ENCODE measurements at places on chromosomes 6 and 20. TPM values are rescaled to one million over a fixed set of nuclear protein-coding genes. Genes with fewer than 3 reads are reported as not detected.

DNA sequence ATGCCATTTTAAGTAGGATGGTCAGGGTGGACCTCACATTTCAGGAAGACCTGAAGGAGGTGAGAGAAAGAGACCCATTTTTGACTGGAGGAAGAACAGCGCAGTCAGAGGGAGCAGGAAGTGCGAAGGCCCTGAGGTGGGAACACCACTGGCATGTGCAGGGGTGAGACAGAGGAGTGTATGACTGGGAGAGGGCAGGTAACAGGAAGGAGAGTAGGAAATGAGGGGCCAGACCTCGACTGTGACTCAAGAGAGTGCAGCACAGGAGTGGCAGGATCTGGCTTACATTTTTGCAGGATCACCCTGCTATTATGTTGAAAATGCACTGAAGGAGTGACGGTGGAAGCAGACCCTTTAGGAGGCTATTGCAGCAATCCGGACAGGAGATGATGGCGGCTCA lies 117.7 kb upstream of the CDYL start:
- H3K36me3 ChIP-seq, result no peaks in the 10 kb centered on the region
- H3K4me1 ChIP-seq, result peaks cover 27% of the 10 kb centered on the region
- no peak for DNase-seq
- no peak overlapping the region for H3K27ac ChIP-seq
- no peaks in the 10 kb centered on the region for H3K27me3 ChIP-seq

- DNase-seq, result no peak
- no peaks in the 10 kb centered on the region for H3K36me3 ChIP-seq
- H3K27ac ChIP-seq, result no peak overlapping the region
- peaks cover 5% of the 10 kb centered on the region for H3K4me1 ChIP-seq
Observed at GRCh38 chr6:139251045-139251690, 40.6 kb downstream of the TXLNB start.

GRCh38 chr6:121694801-121695251 lies 259.4 kb downstream of the GJA1 start:
- no peak overlapping the region for H3K4me3 ChIP-seq
- H3K36me3 ChIP-seq, result no peaks in the 10 kb centered on the region
- no peak overlapping the region for H3K27ac ChIP-seq
- peaks cover 2% of the 10 kb centered on the region for H3K27me3 ChIP-seq
- DNase-seq, result no peak

DNA sequence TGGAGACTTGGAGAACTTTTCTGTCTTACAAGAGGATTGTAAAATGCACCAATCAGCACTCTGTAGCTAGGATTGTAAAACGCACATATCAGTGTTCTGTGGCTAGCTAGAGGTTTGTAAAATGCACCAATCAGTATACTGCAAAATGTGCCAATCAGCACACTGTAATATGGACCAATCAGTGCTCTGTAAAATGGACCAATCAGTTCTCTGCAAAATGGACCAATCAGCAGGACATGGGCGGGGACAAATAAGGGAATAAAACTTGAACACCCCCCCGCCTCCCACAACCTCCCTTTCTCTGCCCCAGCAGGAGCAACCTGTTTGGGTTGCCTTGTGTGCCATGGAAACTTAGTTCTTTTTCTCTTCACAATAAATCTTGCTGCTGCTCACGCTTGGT lies 12.8 kb upstream of the RPS10 start:
- no peak for DNase-seq
- peaks cover 2% of the 10 kb centered on the region for H3K27me3 ChIP-seq
- H3K4me1 ChIP-seq, result no peaks in the 10 kb centered on the region
- peaks cover 5% of the 10 kb centered on the region for H3K36me3 ChIP-seq
- no peak overlapping the region for H3K27ac ChIP-seq

DNA sequence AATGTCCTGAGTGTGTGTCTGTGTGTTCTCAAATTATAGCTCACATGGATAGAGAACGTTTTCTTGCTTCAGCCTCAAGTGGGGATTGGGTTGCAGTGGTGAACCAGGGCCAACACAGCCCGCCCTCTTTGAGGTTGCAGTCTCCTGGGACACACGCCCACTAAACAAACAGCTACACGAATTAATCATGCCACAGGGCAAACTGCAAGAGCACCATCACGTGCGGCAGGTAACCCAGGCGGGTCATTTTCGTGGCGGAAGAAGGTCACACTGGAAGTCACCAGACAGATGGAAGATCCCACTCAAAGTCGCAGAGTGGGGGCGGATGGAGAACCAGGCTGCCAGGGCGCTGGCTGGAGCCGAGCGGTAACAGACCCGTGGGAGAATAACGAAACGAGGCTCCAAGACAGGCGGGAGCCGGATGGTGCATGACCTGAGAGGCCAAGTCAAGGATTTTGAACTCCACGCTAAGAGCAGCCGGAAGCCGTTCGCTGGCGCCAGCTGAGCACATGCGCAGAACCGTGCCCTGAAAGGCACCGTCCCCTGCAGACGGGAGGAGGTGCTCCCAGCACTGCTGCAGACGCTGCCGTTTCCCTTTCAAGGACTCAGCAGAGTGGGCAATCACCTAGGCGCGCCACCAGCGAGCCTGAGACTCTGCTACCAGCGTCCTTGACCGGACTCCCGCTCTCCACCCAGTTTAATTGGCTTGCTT lies 10.7 kb downstream of the DLL1 start:
- no peak overlapping the region for H3K4me3 ChIP-seq
- H3K36me3 ChIP-seq, result peaks cover 26% of the 10 kb centered on the region
- H3K27me3 ChIP-seq, result peaks cover 2% of the 10 kb centered on the region
- H3K4me1 ChIP-seq, result peaks cover 34% of the 10 kb centered on the region
- DNase-seq, result no peak
- H3K27ac ChIP-seq, result no peak overlapping the region

- H3K27ac ChIP-seq, result no peak overlapping the region
- no peak for DNase-seq
- peaks cover 8% of the 10 kb centered on the region for H3K4me1 ChIP-seq
- no peaks in the 10 kb centered on the region for H3K36me3 ChIP-seq
- no peak overlapping the region for H3K4me3 ChIP-seq
- H3K27me3 ChIP-seq, result peaks cover 5% of the 10 kb centered on the region
Observed at GRCh38 chr6:16239798-16240123, 1.4 kb downstream of the GMPR start.

The CTCFL gene
- 0.21 TPM for total RNA-seq

The PKIB gene
- 38.5 TPM for total RNA-seq

The ADAM33 gene
- total RNA-seq, result 0.23 TPM

The TPBG gene
- 21.8 TPM for total RNA-seq

The ULBP1 gene
- 24.8 TPM for total RNA-seq

Data from endothelial cell (in vitro differentiated cells).